ENCODE measurements at places on chromosomes 16 and 17. TPM values are rescaled to one million over a fixed set of nuclear protein-coding genes. Genes with fewer than 3 reads are reported as not detected.

DNA sequence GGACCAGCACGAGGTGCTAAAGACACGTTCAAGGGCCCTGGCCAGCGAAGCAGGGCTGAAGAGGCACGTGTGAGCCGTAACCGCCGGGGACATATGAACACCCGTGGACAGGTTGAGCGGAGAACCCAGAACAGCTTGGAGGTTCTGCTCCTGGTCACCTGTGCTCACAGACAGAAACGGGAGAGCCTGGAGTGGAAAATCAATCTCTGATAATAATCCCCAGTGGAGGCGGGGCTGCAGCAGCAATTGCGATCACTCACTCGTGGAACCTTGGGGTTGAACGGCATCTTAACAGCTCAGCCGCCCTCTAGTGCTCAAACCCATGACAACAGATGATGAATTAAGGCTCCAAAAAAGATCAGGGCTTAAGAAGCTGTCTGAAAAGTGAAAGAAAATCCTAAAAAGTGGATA is 25.6 kb downstream of the WIPI1 start:
- H3K4me1 ChIP-seq = peaks cover 8% of the 10 kb centered on the region
- peaks cover 2% of the 10 kb centered on the region for H3K36me3 ChIP-seq
- H3K27me3 ChIP-seq = no peaks in the 10 kb centered on the region
- DNase-seq = peak; percentile 25

Gene ABCC3
- not detected for total RNA-seq

DNA sequence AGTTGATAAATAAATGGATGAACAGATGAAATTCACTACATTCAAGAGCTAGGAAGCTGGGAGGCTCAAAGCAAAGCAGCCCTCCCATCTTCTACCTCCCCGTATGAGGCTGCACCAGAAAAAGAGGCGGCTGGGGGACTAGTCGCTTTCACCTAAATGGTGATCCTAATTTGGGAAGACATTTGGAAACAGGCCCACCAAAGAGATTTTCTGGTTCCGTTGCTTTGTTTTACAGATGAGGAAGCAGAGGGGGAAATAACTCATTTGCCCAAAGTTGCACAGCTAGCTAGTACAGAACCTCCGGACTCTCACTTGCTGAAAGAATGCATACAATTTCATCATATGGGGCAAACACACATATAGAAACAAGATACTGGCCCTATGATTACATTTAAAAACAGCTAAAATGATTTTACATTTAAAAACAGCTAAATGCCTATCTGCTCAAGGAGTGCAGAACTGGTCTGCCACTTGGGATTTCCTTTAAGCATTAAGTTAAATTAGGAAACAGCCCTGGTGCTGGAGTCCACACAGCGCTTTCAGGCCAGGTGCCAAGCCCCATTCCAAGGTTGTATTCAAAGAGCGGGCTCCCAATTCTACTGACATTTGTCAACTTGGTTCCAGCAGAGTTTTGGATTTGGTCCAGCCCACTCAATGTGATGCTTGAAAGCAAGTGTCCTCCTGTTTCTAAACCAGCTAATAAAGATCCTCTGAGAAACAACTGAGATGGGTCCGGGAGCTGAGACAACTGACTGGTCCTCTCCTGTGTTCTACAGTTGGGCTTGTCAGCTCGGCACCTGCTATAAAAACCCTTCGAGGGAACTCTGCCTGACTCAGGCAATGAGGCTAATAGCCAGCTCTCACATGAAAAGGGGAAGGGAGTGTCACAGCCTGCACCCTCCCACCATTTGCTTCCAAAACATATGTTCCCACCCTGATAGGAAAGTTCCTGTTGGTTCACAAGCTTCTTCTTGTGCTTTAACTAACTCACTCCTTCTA is 11.7 kb downstream of the ERN1 start:
- H3K4me1 ChIP-seq = peaks cover 6% of the 10 kb centered on the region
- DNase-seq = no peak
- H3K4me3 ChIP-seq = no peak overlapping the region
- no peaks in the 10 kb centered on the region for H3K36me3 ChIP-seq
- H3K27ac ChIP-seq = no peak overlapping the region

DNA sequence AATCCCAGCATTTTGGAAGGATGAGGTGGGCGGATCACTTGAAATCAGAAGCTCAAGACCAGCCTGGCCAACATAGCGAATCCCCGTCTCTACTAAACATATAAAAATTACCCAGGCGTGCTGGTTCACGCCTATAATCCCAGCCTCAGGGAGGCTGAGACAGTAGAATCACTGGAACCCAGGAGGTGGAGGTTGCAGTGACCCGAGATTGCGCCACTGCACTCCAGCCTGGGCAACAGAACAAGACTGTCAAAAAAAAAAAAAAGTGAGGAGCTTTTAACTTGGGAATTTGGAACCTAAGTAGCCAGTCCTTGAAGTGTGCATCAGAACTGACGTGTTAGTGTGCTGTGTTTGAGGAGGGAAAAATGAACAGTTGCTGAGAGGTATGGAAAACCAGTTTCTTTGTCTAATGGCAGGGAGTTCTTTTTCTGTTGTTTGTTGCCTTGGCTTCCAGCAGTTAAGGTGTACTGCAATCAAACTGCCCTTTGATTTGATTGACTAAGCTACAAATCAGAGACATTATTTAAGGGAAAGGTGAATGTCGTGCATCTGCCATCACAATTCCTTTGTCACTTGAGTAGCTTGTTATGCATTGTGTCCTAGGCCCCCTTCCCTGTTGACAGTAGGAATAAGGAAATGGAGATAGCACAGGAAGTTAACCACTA is 8.6 kb upstream of the DUSP14 start:
- DNase-seq = no peak
- H3K4me3 ChIP-seq = no peak overlapping the region
- no peaks in the 10 kb centered on the region for H3K27me3 ChIP-seq
- H3K36me3 ChIP-seq = peaks cover 12% of the 10 kb centered on the region
- no peak overlapping the region for H3K27ac ChIP-seq
- H3K4me1 ChIP-seq = peaks cover 28% of the 10 kb centered on the region

Gene TMEM238L
- not detected for total RNA-seq

GRCh38 chr17:48445248-48445620 is 15.2 kb upstream of the SKAP1 start:
- peaks cover under 1% of the 10 kb centered on the region for H3K4me1 ChIP-seq
- no peaks in the 10 kb centered on the region for H3K36me3 ChIP-seq
- DNase-seq = no peak
- H3K27me3 ChIP-seq = peaks cover 76% of the 10 kb centered on the region

GRCh38 chr16:25289466-25289865 is 31.8 kb upstream of the ZKSCAN2 start:
- no peaks in the 10 kb centered on the region for H3K27me3 ChIP-seq
- H3K4me1 ChIP-seq = no peaks in the 10 kb centered on the region
- no peak for DNase-seq
- no peak overlapping the region for H3K27ac ChIP-seq
- no peak overlapping the region for H3K4me3 ChIP-seq

DNA sequence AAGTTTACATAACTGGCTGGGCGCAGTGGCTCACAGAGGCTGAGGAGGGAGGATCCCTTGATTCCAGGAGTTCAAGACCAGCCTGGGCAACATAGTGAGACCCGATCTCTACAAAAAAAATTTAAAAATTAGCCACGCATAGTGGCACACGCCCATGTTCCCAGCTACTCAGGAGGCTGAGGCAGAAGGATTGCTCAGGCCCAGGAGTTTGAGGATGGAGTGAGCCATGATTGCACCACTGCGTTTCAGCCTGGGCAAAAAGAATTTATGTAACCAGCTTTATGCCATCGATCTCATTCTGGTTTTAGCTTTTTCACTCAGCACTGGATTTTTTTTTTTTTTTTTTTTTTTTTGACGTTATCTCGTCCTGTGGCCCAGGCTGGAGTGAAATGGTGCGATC is 9.1 kb upstream of the CD300E start:
- no peaks in the 10 kb centered on the region for H3K36me3 ChIP-seq
- no peak overlapping the region for H3K4me3 ChIP-seq
- H3K4me1 ChIP-seq = peaks cover 9% of the 10 kb centered on the region
- H3K27ac ChIP-seq = no peak overlapping the region
- H3K27me3 ChIP-seq = peaks cover 50% of the 10 kb centered on the region
